Esophagus squamous epithelium (tissue), 5 donors: ENCODE measurements at places on chromosomes 16 and 17. TPM values are rescaled to one million over a fixed set of nuclear protein-coding genes. Genes with fewer than 3 reads are reported as not detected.

GRCh38 chr16:11398136-11398535 lies 52.9 kb downstream of the RMI2 start:
- no peak for DNase-seq

- DNase-seq = no peak
These were observed 66.8 kb downstream of the C16orf78 start for GRCh38 chr16:49440156-49441065.

GRCh38 chr16:26569793-26570192 lies 496.9 kb upstream of the C16orf82 start:
- no peak for DNase-seq

TBC1D3H gene
- not detected for total RNA-seq
